Astrocyte (in vitro differentiated cells and primary cell): ENCODE measurements at places on chromosomes 4 and X. TPM values are rescaled to one million over a fixed set of nuclear protein-coding genes. Genes with fewer than 3 reads are reported as not detected.

The BOD1L1 gene
- 41.6 and 47.2 TPM in 2 replicates for total RNA-seq

DNA sequence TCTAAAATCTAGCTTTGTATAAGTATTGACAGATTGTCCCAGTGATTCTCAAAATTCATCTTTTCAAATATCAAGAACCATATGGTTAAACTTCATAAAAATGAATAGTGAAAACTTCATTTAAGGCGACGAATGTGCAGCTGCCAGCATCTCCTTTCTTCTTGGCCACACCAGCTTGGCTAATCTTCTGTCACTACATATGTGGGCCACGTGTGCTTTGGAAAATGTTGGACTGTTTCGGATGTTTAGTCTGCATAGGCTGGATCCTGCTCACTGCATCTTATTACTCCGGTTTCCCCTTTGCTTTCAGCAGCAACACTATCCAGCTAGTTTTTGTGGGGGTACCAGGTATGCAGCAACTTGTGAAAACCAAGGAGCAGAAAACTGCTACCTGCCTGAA lies 221.9 kb downstream of the BMPR1B start:
- DNase-seq: no peak

DNA sequence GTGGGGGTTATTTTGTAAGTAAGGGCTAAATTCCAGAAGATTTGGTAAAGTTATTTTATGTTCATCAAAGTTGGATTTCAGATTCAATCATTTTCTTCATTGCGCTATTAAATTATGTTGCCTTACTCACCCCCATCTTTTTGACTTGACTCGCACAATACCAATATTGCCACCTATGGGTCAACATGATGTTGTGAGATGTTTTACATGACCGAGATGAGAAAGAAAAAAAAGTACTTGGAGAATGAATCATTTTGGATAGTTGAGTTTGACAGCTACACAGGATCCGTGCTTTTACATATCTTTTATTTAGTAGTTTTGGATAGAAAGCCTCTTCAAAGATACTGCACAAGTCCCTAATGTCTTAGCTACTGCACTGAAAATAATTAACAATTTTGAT lies 224.2 kb upstream of the EMCN start:
- DNase-seq: peak; percentile 50

GRCh38 chr4:168694667-168695066 lies 197.8 kb downstream of the PALLD start:
- peak; percentile 92 for DNase-seq

DNA sequence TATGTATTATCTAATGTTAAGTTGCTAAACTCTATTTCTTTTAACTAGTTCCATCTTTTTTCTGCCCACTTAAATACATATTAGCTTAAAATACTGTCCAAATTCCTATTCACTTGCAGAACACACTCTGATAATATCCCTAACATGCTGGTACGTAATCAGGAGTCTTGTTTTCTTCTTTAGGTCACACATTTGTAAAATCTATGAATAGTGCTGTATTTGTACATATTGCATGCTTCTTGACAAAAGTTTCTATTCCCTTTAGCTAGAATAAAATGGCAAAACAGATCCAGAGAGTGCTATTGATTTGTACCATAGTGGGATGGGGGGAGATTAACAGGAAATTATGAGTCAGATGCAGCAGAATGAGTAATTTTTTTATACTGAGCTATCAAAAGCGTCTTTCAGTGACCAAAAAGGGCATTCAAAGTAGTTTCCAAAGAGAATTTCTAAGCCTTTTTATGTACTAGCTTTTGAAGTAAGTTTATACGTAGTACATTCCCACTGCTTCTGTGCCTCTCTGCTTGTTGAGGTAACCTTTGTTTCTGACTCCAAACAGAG lies 126.5 kb downstream of the PTPN13 start:
- peak; percentile 51 for DNase-seq

DNA sequence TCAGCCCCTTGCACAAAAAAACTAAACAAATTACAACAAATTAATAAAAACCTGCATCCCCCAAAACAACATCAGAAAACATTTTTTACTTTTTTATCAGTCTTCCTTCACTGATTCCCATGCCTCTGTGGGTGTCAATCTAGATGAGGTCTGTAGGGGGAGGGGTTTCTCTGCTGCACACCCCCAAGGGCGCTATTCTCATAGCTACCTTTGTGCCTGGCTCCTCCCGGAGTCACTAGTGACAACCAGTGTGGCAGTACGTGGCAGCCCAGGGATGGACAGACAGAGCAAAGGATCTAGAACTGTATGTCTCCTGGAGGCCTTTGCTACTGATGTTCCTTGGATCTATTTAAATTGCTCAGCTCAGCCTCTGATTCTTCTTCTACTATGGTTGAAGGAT lies 228.1 kb upstream of the ANXA3 start:
- no peak for DNase-seq

- DNase-seq: no peak
These were observed 79.0 kb downstream of the ANXA3 start for GRCh38 chr4:78630615-78631014.

GRCh38 chr4:38113132-38113531 lies 152.9 kb downstream of the PTTG2 start:
- DNase-seq: no peak

DNA sequence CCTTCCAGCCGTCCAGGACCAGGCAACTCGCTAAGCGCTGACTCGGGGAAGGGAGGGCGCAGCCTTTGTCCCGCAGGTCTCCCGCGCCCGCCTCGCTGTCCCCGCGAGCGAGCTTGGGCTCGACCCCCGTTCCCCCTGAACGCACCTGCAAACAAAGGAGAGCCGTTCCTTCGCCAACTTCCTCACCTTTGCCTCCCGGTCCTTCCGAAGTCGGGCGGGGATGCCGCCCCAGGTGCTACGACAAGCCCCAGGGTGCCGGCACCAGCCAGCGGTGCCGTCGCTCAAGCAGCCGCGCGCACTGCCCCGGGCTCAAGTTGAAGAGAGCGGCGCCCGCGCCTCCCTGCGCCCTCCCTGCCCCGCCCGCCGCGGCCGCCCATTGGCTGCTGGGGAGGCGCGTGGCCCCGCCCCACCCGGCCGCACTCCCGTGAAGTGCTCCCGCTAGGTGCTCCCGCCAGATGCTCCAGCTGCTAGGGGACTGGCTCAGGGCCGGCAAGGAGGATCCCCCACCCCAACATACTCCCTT lies 107.1 kb downstream of the NSUN7 start:
- peak; percentile 42 for DNase-seq

DNA sequence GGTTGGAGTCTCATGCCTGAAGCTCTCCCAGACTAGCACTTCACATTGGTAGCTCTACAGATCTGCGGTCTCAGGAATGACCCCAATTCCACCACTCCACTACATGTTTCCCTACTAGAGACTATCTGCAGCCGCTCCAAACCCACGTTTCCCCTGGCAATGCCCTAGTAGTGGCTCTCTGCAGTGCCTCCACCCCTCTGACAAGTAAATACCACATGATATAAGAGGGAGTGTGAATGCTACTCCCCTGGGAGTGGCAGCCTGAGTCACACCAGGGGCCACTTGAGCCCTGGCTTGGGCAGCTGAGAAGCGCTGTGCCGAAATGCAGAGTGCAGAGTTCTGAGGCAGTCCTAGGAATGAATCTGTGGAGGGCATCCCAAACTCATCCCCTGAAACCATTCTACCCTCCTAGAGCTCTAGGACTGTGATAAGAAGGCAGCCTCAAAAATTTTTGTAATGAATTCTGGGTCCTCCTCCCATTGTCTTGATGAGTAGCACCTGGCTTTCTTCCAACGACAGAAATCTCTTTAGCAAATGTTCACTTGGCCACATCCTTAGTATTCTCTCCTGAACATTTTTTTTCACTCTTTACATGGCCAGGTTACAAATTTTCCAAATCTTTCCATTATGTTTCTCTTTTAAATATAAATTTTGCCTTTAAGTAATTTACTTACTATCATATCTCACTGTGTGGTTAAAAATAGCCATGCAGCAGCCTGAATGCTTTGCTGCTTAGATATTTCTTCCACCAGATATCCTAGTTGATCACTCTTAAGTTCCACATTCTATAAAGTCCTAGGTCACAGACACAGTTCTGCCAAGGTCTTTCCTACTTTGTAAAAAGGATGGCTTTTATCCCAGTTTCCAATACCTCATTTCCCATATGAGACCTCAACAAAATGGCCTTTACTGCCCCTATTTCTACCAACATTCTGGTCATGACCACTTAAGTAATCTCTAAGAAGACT lies 160.2 kb upstream of the CPEB2 start:
- DNase-seq: no peak

GRCh38 chr4:2058264-2059045 lies 672 bp upstream of the NAT8L start:
- no peak for DNase-seq
